ENCODE measurements at places on chromosomes 5 and 9. TPM values are rescaled to one million over a fixed set of nuclear protein-coding genes. Genes with fewer than 3 reads are reported as not detected.

The CER1 gene
- total RNA-seq = 0.30 TPM

The COL27A1 gene
- total RNA-seq = 31.1 TPM

The GALNT10 gene
- total RNA-seq = 6.9 TPM

The SLC25A48 gene
- 2.4 TPM for total RNA-seq

The CARTPT gene
- total RNA-seq = not detected

The ANKRD34B gene
- 0.10 TPM for total RNA-seq

The SLC4A9 gene
- total RNA-seq = not detected

The CATSPER3 gene
- total RNA-seq = not detected

The SHISAL2B gene
- total RNA-seq = not detected

The CDK7 gene
- total RNA-seq = 49.8 TPM

Measured in skin of body (tissue), 3 donors.